CD4-positive, alpha-beta T cell treated with Interleukin-17A for 4 hours (primary cell): ENCODE measurements at places on chromosomes 16 and 17.

GRCh38 chr16:69064764-69065313, 40.6 kb upstream of the HAS3 start:
- DNase-seq: no peak

- no peak for DNase-seq
These were observed 53.2 kb downstream of the AMFR start for GRCh38 chr16:56372013-56372634.

- DNase-seq: no peak
These were observed 1.1 kb upstream of the DNAJC7 start for GRCh38 chr17:42018339-42018738.

GRCh38 chr16:11104168-11105037, 151.6 kb downstream of the SOCS1 start:
- no peak for DNase-seq

DNA sequence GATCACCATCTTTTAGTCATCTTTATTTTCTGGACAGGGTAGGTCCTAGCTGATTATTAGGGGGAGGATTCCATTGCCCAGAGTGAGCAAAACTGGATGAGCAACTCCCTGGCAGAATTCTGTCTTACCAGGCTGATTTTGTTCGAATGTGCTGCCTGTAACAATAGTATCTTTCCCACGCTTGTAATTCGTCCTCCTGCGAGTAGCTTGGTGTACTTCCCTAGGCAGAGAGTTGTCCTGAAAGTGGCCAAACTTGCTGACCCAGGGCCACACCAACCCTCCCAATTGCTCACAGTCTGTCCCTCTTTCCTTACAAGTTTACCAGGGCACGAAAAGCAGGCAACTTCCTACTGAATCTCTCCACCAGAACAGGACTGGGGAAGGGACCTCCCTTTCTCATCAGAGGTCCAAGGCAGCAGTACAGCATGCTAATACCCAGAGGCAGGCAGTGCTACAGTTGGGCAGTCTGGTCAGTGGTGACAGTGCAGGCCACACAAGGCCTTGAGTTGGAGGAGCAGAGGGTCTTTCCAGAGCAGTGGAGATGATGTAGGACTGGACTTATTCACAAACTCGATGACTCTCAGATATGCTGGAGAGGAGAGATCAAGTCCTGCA, 67.8 kb upstream of the NLK start:
- no peak for DNase-seq

DNA sequence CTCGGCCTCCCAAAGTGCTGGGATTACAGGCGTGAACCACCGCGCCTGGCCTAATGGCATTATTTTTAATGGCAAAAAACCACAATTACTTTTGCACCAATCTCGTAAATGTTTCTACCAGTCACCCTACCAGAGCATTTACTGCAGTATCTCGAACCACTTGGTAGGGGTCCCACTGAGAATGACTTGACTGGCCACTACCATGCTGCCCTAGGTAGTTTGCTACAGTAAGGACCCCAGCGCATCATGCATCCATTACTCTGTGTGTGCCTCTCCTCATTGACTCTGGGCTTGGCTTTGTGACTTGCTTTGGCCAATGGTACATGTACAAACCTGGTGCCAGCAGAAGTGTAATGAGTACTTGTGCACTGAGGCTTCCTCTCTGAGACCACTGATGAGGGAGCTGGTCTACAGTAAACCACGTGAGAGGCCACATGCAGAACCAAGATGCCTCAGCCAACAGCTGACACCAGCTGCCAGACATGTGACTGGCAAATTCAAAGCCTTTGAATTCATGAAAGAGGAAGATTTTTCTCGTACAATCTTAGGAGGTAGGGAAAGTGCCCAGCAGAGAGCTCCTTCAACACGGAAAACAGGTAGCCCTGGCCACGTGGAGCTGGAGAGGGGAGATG, 421.7 kb upstream of the C16orf82 start:
- DNase-seq: no peak

- DNase-seq: no peak
These were observed 32.6 kb downstream of the MED13 start for GRCh38 chr17:62032480-62032879.

DNA sequence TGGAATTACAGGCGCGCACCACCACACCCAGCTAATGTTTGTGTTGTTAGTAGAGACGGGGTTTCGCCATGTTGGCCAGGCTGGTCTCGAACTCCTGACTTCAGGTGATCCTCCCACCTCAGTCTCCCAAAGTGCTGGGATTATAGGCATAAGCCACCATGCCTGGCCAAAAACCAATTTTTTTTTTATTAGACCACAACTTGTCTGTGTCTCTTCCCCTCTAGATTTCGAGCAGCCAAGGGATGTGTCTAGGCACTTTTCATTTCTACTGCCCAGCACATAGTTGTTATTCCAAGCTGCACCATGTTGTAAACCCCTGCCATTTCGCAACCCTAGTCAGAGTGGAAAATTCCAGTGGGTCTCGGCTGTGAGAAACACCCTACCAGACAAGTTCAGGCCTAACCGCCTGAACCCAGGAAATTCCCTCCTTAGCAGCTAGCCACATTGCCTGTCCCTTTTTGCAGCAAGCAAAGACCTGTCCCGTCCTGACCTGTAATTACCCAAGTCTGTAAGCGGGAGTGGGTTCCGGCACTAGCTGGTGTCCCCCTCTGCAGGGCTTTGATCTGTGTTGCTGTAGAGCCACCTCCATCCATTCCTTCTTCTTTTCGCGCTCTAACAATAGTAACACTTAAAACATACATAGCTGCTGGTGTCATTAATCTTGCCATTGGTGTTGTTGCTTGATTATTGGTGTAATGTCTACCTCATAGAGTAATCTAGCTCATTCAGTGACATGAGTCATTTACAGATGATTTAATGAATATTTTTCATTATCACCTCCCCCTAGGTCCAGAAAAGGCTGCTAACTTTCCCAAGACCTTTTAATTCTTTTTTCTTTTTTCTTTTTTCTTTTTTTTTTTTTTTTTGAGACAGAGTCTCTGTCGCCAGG, 77.3 kb upstream of the ATF7IP2 start:
- DNase-seq: no peak

- DNase-seq: no peak
These were observed 253.3 kb downstream of the SLC39A11 start for GRCh38 chr17:72839131-72839725.

- DNase-seq: no peak
These were observed 25.2 kb upstream of the PRKCA start for GRCh38 chr17:66277191-66277590.

GRCh38 chr16:77679391-77679790, 42.9 kb upstream of the NUDT7 start:
- no peak for DNase-seq

- no peak for DNase-seq
These were observed 97.9 kb upstream of the CRHR1 start for GRCh38 chr17:45686250-45686649.

- no peak for DNase-seq
These were observed 6.9 kb downstream of the TSC2 start for GRCh38 chr16:2054543-2055245.

DNA sequence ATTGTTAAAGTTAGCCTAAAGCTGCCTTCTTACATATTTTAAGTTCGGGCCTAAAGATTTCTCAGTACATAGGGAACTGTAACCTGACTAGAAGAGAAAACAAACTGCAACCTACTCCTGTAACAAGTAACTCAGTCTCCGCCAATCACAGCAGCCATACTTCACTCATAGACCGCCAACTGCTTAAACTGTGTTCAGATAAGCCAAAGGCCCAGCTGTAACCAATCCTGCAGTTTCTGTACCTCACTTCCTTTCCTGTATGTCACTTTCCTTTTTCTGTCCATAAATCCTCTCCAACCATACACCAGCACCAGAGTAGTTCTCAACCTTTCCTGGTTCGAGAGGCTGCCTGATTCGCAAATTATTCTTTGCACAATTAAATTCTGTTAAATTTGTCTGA, 41.5 kb downstream of the GLG1 start:
- no peak for DNase-seq
